ENCODE measurements at places on chromosomes 7 and 10. TPM values are rescaled to one million over a fixed set of nuclear protein-coding genes. Genes with fewer than 3 reads are reported as not detected.

SSC4D gene
- 0.79 TPM for total RNA-seq

STEAP1 gene
- 27.2 TPM for total RNA-seq

ELN gene
- total RNA-seq, result 1.8 TPM

ASZ1 gene
- not detected for total RNA-seq

MYL7 gene
- total RNA-seq, result not detected

ODAD2 gene
- total RNA-seq, result 1.7 TPM

ECD gene
- total RNA-seq, result 30.6 TPM

Measured in mammary microvascular endothelial cell (primary cell).